ENCODE measurements at places on chromosomes 7 and 10. TPM values are rescaled to one million over a fixed set of nuclear protein-coding genes. Genes with fewer than 3 reads are reported as not detected.

Gene XRCC2
- 7.7 TPM for total RNA-seq

Gene CAV2
- total RNA-seq = 1.2 TPM

Gene NRP1
- 0.71 TPM for total RNA-seq

Gene CYP26C1
- 0.30 TPM for total RNA-seq

Gene WDFY4
- total RNA-seq = 144 TPM

Gene PCGF6
- 7.6 TPM for total RNA-seq

Gene ADARB2
- not detected for total RNA-seq

Gene C7orf33
- not detected for total RNA-seq

Gene ZNF398
- total RNA-seq = 8.4 TPM

Gene STK31
- total RNA-seq = 0.15 TPM

Gene PNLIPRP1
- not detected for total RNA-seq

Gene SPDYE9
- total RNA-seq = not detected

Gene EBF3
- not detected for total RNA-seq

Gene DNAJC12
- 72.8 TPM for total RNA-seq

Gene NOS3
- 62.5 TPM for total RNA-seq

Gene TWIST1
- not detected for total RNA-seq

Gene FOXI2
- not detected for total RNA-seq

Gene GPR15LG
- total RNA-seq = not detected

Gene FOXP2
- total RNA-seq = not detected

Gene NPY4R2
- total RNA-seq = not detected

Gene ZNF107
- total RNA-seq = 36.7 TPM
